ENCODE measurements at places on chromosomes 7 and 10.

GRCh38 chr7:159040912-159041711 lies 103.6 kb downstream of the VIPR2 start:
- ATAC-seq: no peak

DNA sequence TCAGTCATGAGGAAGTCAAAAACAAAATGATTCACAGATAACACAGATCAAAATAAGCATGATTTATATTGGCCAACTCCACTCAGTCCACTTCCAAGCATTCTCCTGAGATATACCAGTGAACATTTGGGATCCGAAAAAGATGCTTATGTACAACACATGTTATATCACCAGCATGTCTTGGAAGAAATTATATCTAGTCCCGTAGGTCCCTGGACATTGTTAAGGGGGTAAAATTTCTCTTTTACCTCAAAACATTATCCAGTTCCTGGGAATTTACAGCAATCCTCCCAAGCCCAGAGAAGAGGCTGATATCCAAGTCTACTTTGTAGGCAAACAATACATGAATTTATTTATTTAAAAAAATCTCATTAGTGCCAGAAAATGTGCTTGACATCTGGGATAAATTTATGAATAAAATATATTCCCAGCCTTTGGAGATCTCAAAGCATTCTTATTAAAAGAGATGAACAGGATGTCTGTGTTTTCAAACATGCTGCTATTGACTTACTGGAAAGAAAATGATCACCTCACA lies 582.2 kb upstream of the ZWINT start:
- no peak for ATAC-seq

DNA sequence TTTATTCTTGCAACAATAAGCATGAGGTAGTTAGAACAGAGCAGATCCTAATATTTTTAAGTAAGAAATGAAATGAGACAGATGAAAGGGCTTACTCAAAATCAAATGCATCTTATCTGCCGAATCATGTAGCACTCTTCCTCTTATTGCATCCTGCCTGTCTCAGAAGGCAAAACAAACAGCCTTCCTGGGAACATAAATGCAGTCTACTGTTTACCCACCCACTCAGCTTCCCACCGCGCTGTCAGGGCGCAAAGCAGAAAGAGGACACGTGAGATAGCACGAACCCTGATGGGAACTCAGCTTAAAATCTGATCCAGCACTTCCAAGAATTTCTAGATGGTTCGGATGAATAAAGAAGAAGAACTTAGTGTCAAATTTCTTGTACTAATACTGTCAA lies 114.4 kb upstream of the CDK1 start:
- no peak for ATAC-seq

- ATAC-seq: no peak
Measured at GRCh38 chr10:113947184-113948041, 93.0 kb downstream of the NHLRC2 start.

GRCh38 chr10:12919574-12919973 lies 81.9 kb downstream of the CCDC3 start:
- no peak for ATAC-seq

- no peak for ATAC-seq
Measured at GRCh38 chr7:114653364-114654088, 238.9 kb downstream of the FOXP2 start.

DNA sequence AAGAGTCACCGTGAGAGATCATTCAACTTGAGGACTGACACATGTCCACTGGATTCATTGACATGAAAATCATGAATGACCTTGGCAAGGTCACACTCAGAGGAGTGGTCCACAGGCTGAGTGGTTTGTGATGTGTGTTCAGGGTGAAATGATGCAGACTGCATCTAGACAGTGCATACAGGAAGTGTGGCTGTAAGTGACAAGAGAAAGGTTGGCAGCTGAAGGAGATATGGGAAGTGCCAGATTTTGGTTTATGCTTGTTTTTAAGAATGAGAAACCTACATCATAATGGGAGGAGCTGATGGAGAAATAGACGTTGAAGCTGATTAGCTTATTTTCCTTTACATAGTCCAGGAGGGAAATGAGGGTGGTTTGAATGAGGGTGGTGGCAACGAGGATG lies 64.8 kb upstream of the VIPR2 start:
- no peak for ATAC-seq

- ATAC-seq: no peak
Measured at GRCh38 chr10:3579845-3580244, 205.2 kb downstream of the KLF6 start.

DNA sequence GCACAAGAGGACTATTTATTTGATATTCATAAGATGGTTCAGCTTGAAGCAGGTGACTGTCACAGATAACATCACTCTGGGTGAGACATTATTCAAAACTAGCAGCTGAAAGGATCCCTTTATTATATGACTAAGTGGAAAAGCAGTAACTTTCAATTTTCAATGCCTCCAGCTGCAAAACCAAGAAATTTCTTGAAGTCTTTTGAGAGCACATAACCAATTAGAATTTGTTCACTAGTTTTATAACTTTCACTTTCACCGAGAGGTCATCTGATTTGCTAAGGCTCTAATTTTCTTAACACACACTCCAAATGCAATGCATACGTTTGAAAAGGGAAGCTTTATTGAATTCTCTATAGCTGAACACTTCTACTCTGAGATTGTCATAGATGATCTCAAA lies 88.6 kb upstream of the KLF14 start:
- no peak for ATAC-seq

DNA sequence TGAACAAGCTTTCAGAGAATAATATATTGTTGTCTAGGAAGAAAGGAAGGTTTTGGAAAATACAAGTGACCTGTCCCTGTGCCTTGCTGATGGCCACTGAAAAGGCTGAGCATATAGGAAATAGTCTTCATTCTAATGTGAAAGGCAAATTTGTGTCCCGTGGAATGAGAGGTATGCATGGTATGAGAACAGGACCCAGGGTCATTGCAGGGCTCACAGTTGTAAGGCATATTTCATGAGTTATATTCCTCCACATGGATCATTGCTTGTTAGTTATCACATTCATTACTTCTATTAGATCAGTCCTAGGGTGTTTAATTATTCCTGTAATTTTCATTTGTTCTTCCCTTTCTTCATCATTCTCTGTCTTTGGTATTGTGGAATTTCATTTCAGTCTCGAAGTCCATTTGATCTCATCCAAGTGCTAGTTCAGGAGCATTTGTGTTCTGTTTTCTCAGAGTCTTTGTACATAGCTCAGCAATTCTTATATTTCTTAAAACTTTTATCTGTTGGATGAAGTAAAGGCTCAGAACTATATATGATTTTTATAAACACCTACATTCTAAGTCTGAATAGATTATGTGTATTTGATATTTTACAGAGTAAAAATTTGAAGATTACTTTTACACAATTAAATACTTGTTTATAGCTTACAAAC lies 39.4 kb upstream of the ARHGAP21 start:
- ATAC-seq: no peak

GRCh38 chr7:87479951-87480350 lies 4.5 kb upstream of the ABCB4 start:
- no peak for ATAC-seq

- no peak for ATAC-seq
Measured at GRCh38 chr10:50316695-50317648, 65.7 kb upstream of the ASAH2 start.

DNA sequence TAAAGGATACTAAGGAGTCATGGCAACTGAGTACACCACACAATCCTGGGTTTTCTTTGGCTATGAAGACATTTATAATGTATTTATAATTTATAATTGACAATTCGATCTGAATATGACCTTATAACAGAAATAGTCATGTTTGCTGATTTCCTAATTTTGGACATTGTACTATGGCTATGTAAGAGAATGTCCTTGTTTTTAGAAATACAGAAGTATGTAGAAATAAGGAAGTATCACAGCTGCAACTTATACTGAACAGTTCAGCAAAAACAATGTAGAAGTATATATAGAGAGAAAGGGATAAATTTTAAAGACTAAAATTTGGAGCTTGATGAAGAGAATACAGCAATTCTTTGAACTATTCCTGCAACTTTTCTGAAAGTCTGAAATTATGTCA lies 32.6 kb downstream of the PRLHR start:
- ATAC-seq: peak; percentile 40

DNA sequence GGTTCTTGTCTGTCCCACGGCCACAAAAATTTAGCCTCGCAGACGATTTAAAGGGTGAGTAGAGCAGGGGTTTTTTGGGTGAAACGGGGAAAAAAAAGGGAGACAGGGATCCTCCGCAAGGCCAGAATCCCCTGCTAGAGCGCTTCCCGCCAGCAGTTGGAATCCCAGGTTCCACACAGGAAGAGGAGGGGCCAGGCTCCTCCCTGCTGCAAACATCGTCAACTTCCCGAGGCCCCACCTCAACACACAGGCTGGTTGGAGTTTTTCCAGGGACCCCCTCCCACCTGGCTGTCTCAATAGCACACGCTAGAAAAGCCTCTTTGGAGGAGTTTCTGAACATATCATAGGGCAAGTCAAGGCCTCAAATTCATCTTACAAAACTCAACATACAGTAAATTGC lies 112.7 kb downstream of the MTERF1 start:
- ATAC-seq: no peak

GRCh38 chr10:77197544-77197943 lies 440.1 kb downstream of the KCNMA1 start:
- no peak for ATAC-seq

- no peak for ATAC-seq
Measured at GRCh38 chr10:44898665-44899064, 12.5 kb upstream of the TMEM72 start.

- peak; percentile 28 for ATAC-seq
Measured at GRCh38 chr7:45924283-45924682, 3.2 kb upstream of the IGFBP3 start.

DNA sequence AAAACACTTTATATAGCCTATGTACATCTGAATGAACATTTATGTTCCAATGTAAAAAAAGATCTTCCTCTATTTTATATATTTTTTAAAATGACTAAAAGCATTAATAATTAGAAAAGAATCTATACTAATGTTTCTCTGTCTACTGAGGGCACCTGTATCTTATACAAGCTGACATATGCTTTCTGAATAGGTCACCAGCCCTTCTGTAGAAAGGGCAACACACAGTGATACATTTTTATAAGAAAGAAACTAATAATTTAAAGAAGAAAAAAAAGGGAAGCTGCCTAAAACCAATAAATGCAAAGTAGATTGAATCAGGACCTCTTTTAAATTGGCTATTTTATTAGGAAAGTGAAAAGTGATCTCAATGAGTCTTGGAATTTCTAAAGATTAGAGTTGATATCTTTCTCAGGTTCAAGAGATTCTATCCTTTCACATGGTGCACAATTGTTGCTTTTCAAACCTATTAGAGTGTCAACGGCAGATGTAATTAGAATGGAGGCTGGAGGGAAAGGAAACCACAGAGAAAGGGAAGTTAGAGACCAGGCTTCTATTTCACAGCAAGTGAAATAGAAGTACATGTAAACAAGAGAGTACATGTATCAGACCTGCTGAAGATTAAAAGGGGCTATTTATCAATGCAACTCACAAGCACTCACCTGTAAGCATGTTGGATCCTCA lies 6.3 kb downstream of the MTPN start:
- ATAC-seq: no peak

GRCh38 chr7:81533426-81533825 lies 236.4 kb downstream of the HGF start:
- ATAC-seq: no peak

- ATAC-seq: peak; percentile 39
Measured at GRCh38 chr7:150432915-150433892, 17.2 kb upstream of the GIMAP8 start.

- ATAC-seq: peak; percentile 46
Measured at GRCh38 chr10:110547139-110547761, 20.2 kb upstream of the SMC3 start.

DNA sequence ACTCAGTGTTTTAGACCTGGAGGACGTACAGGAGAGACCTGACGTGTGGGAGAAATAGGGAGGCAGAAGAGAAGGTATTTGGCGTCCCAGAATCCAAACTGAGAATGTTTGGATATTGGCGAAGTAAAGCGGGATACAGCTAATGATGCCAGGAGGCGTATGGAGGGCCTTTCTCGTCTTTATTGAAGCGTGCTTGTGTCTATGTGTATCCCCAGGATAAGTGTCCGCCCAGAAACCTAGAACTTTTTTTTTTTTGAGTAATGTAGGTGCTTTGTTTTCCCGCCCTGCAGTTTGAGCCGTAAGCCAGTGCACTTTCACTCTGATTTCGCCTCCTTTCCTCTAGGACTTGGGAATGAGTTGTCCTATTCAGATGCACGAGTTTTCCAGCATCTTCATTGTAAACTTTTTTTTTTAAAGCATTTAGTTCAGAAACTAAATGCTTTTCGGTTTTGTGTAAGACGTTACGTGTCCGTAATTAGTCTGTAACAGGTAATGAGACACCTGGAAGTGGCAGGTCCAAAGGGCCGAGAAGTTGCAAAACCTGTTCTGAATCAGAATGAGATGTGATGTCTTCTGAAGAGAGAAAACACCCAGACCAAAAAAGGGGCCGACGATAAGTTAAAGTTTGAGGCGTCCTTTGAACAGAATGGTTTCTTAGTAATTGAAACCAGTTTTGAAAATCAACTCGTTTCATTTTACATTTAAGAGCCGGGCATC lies 746 bp downstream of the ARL5B start:
- ATAC-seq: no peak

DNA sequence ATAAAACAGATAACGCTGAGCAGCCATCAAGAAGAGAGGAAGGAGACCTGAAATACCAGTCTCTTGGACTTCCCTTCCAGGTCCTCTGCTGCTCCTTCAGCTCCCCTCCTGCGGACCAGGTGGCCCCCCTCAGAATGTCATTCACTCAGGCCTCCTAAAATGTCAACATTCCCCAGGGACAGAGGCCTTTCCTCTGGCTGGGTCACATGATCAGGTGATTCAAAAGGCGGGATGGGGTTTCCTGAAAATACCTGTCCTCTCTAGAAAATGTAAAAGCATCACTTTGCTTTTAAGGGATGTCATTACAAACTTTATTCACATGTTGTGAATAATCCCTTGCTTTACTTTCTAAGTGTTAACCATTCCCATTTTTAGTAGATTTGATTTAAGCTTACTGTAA lies 311.1 kb downstream of the INHBA start:
- no peak for ATAC-seq

DNA sequence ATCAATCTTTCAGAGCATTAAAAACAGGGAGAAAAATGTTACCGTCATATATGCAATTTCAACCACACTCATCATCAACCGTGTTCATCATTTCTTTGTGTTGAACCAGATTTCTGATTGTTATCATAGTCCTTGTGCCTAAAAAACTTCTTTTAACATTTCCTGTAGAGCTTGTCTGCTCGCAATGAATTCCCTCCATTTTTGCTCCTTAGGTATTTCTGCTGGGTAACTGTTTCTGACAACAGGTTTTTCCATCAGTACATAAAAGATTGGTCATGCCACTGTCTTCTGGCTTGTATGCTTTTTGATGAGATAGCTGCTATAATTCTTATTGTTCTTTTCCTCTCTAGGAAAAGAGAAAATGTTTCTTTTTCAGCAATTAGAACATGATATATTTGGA lies 8.6 kb upstream of the RBM33 start:
- ATAC-seq: no peak

GRCh38 chr7:150806863-150807262 lies 6.3 kb downstream of the TMEM176A start:
- ATAC-seq: no peak

DNA sequence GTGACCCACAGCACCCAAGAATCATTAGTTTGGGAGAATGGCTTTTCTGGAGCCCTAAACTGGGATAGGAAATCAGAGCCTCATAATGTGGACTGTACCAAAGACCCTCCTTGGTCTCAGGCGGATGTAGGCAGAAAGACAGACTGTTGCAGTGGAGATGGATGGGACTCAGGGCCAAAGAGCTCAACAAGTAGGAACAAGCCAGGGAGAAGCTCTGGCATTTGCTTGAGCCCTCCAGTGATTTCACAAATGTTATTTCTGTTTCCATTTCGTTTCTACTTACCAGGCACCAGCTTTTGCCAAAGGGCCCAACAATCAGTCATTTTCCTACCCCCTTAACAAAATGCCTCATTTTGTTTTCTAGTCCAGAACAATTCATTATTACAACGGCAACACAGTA lies 762.7 kb downstream of the KCNMA1 start:
- no peak for ATAC-seq

Data from gastroesophageal sphincter (tissue), 4 donors.